Left kidney (tissue), 8 donors: ENCODE measurements at places on chromosomes 13 and 19.
A peak's percentile ranks its signal among the peaks of the same experiment; 100 is the strongest.

DNA sequence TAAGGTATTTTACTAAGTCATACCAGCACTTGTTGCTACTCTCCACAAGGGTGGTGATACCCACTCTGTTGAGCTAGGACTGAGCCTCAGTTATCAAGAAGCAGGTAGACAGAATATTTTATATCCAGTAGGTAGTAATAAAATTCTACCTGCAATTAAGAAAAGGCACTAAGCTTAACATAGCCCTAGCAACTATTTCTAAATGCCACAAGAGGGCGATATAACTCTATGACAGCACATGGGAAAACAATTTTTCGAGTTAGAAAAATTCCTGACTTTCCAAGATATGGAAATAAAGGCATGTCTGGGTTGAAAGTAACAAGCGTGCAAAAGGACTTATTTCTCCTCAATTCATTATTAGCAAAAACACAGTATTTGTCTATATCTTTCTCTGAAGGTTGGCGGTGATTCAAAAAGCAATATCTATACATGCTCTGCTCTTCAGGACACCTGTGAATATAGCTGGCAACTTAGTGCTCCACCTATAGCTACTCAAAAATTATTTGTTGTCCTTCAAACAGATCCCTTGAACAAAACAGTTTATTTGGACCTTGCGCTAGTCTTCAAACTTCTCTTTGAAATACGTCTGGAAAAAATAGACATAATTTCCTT, 14.7 kb downstream of the CCDC169 start:
- DNase-seq: peak; percentile 31

DNA sequence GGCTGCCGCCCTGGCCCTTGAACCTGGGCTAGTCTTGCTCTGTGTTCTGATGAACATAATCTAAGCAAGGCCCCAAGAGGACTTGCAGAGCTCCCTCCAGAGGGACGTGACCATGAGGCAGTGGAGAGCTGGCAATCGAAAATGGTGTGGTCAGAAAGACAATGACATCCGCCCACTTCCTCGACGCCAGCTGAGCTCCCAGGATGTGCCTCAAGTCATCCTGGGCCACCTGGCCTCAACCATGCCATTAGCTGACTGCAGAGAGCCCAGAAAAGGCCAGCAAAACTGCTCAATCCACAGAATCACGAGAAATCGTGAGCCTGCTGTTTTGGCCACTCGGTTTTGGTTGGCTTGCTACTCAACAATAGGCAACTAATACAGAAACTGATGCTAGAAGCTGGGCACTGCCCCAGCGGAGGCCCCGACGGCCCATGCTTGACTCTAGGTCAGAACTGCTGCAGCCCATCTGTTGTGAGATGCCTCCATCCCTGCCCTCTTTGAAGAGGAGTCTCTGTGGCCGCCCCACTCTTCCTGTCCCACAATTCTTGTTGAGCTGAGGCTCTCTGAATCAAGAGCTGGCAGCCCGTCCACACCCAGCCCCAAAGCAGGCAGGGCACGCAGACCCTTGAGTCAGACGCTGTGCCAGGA, 53.3 kb downstream of the STK24 start:
- no peak for DNase-seq

DNA sequence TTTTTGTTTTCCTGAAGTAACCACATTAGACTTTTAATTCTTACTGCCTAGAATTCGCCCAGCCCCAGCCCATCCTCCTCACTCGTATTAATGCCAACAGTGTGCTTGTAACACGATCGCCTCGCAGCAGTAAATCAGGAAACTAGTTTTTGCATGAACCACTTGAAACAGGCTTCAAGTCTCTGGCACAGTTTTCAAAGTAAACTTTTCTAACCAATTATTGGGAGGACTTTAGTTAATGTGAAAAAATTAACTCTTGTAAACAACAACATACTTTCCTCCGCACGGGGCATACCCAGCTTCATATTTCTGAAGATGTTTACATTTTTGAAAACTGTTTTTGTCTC, 39.2 kb downstream of the TNFRSF19 start:
- DNase-seq: peak; percentile 82

GRCh38 chr13:79287939-79288795, 117.9 kb downstream of the RBM26 start:
- DNase-seq: no peak

DNA sequence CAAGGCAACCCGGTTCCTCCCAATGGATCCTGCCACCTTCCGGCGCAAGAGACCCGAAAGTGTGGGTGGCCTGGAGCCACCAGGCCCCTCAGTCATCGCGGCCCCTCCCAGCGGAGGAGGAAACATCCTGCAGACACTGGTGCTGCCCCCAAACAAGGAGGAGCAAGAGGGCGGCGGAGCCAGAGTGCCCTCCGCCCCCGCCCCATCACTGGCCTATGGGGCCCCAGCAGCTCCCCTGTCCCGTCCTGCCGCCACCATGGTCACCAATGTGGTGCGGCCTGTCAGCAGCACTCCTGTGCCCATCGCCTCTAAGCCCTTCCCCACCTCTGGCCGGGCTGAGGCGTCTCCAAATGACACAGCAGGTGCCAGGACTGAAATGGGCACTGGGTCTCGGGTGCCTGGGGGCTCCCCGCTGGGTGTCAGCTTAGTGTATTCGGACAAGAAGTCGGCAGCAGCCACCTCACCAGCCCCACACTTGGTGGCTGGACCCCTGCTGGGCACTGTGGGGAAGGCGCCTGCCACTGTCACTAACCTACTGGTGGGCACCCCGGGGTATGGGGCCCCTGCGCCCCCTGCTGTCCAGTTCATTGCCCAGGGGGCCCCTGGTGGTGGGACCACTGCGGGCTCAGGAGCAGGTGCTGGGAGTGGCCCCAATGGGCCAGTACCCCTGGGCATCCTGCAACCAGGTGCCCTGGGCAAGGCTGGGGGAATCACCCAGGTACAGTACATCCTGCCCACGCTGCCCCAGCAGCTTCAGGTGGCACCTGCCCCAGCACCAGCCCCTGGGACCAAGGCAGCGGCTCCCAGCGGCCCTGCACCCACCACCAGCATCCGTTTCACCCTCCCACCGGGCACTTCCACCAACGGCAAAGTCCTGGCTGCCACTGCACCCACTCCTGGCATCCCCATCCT, 11.2 kb upstream of the PRR19 start:
- DNase-seq: no peak

- no peak for DNase-seq
Observed at GRCh38 chr19:8638078-8638619, 7.7 kb downstream of the NFILZ start.

DNA sequence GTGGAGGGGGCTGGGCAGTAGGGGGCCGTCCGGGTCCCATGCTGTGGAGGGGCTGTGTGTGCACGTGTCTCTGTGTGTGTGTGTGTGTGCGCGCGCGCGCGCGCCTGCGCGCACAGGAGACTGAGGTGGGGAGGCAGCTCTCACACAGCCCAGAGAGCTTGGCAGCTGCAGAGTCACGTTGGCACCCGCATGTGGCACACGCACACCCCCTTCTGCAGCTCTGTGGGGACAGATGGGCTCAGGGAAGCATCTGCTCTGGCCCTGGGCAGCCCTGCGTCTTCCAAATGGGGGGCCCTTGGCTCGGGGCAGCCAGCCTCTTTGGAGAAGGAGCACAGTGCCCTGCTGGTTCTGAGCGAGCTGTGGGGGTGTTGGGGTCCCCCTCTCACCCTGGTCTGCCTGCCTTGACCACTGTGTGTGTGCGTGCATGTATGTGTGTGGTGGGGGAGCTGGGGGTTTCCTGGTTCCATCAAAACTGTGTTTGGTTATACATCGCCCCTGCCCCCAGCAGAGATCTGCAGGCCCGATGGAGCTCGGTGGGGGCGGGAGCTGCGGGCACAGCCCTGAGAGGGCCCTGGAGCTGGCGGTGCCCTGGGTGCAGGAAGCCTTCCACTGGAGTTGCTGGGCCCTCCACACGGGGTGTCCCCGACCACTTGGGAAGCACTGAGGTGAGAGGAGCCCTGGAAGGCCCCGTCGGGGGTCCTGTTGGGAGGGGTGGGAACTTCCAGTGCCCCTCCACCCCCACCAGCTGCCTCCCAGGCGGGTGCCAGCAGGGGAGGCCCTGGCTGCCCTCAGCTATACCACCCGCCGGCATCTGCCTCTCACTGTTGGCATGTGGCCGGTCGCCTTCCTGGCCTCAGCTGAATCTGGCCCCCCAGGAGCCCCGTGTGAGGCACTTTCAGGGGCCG, 67.1 kb downstream of the KDM4B start:
- DNase-seq: no peak

DNA sequence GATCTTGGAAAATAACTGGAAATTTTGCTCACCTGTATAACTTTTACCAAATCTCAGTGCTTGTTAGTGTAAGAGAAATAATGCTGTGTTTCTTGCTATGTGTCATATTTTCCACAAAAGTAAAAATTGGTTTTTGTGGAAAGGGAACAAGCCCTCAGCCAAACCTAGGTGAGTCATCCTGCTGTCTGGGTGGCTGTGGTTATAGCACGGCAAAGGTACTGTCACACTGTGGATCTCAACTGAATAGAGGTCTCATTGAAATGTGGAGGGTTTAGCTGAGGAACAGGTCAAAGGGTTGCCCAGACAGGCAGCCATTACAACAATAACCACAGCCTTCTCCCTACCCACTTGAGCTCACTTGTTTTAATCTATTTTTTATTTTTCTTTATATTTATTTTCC, 338.8 kb upstream of the DACH1 start:
- no peak for DNase-seq

- DNase-seq: no peak
Observed at GRCh38 chr13:51626749-51627148, 42.5 kb downstream of the WDFY2 start.

GRCh38 chr19:51122112-51122981, 2.4 kb upstream of the SIGLEC9 start:
- DNase-seq: no peak

DNA sequence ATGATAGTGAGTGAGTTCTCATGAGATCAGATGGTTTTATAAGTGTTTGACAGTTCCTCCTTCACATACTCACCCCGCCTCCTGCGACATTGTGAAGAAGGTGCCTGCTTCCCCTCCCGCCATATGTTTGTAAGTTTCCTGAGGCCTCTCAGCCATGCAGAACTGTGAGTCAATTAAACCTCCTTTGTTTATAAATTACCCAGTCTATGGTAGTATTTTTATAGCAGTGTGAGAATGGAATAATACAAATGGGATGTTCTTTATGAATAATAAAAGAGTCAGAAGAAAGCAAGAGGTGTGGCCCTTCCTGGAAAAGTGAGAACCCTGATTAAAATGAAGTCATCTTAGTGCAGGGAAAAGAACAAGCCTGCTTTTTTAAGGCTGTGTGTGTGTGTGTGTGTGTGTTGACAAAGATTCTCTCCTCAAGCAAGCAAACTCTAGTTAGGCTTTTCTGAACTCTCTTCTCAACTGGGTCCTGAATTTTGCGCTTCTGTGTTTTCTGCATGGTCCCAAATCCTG, 18.8 kb upstream of the ARGLU1 start:
- no peak for DNase-seq

DNA sequence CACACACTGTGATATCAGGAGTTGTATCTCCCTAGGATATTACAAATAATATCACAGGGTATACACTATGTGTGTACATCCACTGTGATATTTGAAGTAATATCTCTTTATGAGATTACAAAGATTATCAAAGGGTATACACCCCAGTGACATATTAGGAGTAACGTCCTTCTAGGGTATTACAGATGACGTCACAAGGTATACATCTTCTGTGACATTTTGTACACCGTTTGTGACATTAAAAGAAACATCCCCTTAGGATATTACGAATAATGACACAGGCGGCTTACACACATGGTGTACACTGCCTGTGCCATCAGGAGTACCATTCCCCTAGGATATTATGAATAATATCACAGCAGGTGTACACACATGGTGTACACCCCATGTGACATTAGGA, 13.4 kb upstream of the RGCC start:
- DNase-seq: no peak

DNA sequence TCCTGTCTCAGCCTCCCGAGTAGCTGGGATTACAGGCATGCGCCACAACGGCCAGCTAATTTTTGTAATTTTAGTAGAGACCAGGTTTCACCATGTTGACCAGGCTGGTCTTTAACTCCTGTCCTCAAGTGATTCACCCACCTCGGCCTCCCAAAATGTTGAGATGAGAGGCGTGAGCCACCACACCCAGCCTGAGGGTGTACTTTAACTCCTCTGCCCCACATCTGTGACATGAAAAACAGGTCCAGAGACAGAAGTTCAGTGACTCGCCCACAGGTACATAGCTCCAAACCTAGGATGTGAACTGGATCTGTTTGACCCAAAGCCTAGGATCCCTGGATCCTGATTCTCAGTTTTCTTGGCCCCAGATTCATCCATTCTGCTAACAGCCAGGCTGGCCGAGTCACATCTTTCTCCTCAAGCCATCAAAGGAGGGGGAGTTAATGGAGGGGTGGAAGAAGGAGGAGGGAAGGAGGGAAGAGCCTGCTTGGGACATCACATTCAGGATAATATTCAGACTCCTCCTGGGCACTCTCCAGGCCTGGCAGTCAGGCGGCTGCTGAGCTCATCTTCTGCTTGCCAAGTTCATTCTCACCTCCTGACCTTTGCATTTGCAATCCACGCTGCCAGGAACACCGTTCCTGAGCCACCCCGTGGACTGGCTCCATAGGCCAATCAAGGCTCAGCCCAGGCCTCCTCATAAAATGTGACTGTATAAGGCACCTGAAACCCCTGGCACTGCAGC, 3.1 kb downstream of the SPC24 start:
- DNase-seq: no peak

GRCh38 chr13:96130818-96131340, 41.0 kb downstream of the HS6ST3 start:
- DNase-seq: peak; percentile 19

DNA sequence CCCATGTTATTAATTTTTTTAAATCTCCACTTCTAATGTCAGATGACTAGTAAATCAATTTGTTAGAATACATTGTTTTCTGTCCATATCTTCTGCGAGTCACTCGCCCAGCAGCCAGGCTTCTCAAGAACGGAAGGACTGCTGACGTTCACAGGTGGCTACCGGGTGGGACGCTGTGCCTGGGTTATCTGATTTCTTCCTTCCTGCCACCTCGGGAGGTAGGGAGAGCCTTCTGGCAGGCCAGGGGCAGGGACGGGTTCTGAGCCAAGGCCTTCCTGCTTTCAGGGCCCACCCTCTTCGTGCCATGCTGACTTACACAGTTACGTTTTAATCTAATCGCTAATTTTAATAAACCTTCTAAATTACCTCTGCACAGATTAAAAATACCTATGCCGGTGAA, 7.9 kb upstream of the C1QTNF9 start:
- no peak for DNase-seq

DNA sequence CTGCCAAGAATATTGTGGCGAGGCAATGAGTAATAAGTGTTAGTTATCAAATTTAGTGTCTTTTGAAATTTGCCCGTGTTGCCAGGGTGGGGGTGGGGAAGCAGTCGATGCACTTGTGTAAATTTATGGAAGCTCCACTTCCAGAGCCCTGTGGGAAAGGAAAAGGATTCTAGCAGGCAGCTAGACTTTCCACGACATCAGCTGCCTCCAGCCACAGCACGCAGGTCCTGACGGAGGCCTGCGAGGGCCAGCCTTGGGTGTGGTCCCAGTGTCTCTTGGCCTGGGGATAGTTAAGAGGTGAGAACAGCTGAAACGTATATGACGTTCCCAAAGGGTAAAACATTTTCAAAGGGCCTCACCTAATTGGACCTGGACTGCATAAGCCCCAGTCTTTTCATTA, 433.0 kb downstream of the TSHZ3 start:
- DNase-seq: no peak

GRCh38 chr13:29923554-29924481, 73.4 kb upstream of the UBL3 start:
- DNase-seq: peak; percentile 81

- DNase-seq: no peak
Observed at GRCh38 chr13:47036294-47037008, 139.6 kb upstream of the HTR2A start.
